Endothelial cell (in vitro differentiated cells): ENCODE measurements at places on chromosomes 1 and 21.

DNA sequence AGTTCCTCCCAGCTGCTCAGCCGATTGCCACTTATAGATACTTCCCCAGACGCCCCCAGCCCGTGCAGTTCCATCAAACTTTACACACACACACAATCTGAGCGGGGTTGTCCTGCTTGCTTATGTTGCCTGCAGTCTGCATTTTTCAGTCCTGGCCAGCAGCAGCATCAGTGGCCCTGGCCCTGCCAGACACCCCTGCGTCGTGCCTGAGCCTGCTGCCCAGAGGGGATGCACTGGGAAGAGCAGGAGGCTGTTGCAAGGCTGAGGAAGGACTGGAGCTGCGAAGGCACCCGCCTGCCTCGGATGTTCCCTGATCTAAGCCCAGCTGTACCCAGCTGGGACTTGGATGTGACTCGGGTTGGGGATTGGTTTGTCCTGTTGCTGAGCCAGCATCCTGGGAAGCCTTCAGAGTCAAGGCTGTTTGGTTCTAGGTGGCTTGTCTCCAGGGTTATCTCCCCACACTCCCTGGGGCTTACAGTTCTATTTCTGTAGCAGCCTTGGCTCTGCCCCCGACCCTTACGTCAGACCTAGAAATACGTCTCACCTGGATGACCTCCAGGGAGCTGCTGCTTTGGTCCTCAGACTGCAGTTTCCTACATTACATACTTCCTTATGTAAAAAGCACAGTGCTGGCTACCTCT lies 42.3 kb downstream of the MAN1C1 start:
- DNase-seq, result no peak

- DNase-seq, result no peak
These were observed 28.0 kb upstream of the ATP1A1 start for GRCh38 chr1:116345011-116345410.

DNA sequence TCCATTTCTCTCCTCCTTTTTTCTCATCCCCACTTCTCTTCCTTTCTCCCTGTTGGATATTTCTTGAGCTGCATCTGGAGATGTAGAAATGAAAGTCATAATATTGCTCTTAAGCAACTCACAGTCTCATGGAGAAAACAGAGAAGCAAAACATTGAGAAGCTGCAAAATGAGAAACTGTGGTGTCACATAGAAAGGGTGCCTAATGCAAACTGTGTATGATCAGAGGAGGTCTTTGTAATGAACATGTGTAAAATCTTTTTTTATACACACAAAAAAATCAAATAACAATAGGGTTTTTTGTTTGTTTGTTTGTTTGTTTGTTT lies 11.8 kb upstream of the SLAMF7 start:
- no peak for DNase-seq

DNA sequence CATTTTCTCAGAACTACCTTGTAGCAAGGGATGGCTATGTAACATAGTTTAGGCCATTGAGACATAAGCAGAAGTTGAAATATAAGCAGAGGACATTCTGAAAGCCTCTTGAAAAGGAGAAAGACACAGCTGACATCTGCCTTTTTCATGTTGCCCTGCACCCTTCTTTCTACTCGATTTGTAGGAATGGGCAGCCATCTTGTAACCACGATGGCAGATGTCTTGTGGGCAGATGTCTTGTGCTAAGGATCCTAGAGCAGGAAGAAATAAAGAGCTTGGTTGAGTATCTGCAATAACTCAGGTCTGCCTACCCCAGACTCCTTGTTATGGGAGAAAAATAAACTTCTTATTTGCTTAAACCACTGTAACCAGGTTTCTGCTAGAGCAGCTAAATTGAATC lies 351.0 kb downstream of the PDE4B start:
- no peak for DNase-seq

DNA sequence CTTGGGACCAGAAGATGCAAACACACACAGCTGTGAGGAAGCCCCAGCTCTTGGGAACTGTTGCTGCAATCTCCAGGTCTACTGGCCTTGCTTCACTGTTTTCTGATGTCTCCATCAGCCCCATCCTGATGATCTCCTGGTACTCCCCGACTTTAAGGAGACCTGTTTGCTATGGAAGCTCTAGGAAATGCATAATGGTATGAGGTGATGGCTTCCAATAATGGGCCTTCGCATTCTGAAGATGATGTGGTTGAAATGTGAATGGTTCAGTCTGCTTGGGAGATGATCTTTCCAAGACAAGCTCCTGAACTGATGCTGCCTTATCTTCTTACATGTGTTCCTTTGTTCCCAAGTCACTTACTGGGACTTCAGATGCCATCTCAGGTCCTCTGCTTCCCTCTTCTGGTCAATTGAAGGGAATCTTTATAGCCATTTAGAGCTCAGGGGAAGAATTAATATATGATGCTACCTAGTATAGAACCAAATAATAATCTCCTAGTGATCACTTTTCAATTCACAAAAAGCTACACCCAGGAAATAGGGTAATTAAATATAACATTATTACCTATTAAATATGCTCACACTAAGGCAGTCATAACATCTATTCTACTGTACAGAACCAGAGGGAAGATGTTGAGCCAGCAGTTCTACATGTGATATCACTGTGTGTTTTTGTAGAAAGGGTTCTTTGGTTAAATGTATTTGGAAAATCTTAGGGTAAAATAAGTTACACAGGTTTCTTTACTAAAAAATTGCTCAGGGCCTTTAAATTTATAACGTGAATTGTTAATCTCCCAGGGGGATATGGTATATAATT lies 73.9 kb upstream of the VTCN1 start:
- peak; percentile 10 for DNase-seq

- no peak for DNase-seq
These were observed 10.4 kb downstream of the CLEC20A start for GRCh38 chr1:178486100-178487069.

DNA sequence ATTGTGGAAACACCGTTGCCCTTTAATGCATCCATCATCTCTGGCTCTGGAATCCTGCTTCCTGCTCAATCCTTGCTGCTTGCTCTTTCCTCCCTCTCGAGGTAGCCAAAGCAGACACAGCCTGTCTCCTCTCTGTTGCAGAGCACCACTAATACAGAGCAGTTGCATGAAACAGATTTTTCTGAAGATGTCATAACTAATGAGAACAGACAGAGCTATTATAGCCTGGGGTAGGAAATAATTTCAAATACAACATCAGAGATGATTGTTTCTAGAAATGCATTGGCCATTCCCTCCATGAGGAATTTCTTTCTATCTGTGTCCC lies 23.3 kb upstream of the ACBD6 start:
- no peak for DNase-seq

DNA sequence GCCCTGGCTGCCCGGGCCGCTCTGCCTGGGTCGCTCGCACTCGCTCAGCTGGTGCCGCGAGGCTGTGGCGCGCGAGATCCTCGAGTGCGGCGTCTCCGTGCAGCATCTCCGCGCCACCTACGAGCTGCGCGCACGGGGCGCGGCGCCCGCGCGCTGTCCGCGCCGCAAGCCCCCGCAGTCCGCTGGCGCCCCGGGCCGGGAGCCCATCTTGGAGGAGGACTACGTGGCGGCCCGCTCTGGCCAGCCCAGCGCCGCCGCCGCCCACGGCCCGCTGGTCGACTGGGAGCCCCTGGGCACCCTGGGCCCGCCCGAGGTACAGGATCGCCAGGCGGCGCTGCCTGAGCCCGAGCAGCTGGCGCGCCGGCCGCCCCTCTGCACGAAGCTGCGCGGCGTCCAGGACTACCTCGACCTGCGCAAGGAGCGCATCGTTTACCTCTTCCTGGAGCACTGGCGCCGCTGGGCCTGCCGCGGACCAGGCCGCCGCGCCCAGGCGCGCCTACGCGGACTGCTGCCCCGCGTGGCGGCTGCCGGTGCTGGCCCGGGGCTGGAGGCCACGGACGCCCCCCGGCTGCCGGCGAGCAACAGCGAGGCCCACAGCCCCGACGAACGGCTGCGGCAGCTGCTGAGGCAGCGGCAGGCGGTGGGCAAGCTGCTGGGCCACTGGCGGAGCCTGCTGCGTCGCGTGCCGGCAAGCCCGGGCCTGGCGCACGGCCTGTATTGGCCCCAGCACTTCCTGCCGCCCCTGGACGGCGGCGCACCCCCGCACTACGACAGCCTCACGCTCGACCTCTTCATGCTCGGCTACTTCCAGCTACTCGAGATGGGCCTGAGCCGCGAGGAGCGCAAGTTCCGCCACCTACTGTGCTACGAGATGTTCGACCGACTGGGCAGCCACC lies 10.9 kb downstream of the TNFRSF25 start:
- peak; percentile 64 for DNase-seq

DNA sequence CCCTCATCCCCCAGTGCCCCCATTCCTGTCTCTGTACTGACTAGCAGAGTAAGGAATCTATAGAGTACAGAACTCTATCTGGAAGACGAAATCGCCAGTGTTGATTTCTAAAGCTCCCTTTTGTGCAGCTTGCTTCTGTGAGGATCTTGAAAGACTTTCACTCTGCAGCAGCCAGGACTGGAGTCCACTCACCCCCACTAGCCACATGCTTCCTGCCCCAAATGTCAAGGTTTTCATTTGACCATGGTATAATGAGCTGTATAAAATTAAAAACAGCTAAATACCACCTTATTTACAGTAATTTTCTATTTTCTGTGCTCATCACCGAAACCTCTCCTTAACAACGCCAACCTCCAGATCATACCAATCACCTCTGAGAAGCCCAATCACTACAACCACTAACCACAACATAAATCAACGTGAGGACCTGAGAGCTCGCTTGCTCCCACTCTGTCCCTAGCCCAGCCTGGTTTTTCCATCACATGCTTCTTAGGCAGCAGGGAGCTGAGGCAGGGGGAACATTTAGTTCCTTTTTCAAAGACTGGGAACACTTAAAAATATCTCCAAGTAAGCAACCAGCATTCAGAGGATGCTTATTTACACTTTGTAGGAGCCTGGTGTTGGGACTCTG lies 56.1 kb upstream of the IRF2BP2 start:
- no peak for DNase-seq

- no peak for DNase-seq
These were observed 1760.3 kb downstream of the NCAM2 start for GRCh38 chr21:22758478-22758877.

DNA sequence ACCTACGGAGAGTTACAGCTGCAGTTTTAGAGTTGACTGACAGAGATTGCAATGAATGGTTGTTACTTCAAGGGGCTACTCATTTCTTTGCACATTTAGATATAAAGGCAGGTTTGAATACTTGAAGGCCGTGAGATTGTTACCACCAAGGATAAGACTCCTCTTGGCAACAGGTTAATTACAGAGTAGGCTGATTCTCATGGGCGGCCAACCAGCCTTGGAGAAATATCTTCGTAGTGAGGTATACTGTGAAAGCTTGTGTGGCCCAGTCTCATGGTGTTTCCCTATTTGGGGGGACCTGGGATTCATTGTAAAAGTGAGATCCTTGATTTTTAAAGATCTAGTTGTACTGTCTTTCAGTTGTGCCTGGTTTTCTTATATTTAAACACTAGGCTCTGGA lies 103.2 kb upstream of the OLFM3 start:
- no peak for DNase-seq
